ENCODE measurements at places on chromosomes 16 and 17.

GRCh38 chr16:81189100-81189664, 49.3 kb upstream of the BCO1 start:
- no peak for DNase-seq

GRCh38 chr17:20040216-20040615, 31.1 kb downstream of the SPECC1 start:
- no peak for DNase-seq

DNA sequence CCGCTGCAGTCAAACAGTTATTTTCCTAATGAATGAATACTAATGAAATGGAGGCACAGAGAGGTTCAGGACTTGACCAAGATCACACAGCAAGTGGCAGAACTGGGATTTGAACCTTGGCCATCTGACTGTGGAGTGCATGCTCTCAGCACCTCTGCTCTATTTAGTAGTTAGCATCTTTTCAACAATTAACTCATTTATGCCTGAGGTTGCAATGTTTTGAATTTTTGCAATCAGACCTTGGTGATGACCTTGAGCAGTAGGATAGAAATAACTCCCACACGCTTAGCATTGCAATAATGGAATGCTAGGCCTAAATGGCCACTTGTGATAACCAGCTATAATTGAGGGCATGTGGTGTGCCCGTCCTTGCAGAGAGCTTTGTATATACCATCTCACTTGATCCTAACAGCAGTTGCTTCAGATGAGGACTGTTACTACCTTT, 31.0 kb downstream of the NAGPA start:
- DNase-seq, result no peak

GRCh38 chr17:56449176-56449575, 144.3 kb upstream of the NOG start:
- DNase-seq, result no peak

DNA sequence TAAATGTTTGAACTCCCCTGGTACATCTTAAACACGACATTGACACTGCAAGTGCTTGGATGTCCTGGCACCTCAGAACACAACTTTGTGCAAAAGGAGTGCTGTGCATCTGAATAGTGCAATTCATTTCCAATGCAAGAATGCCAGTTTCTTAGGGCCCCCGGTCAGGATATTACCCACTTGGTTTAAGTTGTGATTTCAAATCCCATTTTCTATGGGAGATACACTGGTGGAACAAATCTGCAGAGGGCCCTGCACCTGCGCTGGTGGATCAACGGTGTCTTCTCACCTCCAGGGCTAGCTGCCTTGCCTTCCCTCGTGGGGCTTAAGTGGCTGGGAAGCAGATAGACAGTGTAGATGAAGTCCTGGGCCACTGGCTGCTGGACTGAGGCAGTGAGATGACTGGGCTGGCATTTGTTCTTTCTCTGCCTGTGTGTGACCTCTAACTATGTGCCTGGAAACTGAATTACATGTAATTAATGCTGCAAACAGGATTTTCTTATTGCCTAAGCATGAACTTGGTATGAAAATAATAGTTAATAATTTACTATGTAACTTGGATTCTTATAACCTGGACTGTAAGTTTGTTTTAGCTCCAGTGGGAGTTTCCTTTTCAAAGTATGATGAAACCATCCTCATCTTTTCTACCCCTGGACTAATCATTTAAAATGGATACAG, 20.9 kb downstream of the HAPSTR1 start:
- DNase-seq, result no peak

DNA sequence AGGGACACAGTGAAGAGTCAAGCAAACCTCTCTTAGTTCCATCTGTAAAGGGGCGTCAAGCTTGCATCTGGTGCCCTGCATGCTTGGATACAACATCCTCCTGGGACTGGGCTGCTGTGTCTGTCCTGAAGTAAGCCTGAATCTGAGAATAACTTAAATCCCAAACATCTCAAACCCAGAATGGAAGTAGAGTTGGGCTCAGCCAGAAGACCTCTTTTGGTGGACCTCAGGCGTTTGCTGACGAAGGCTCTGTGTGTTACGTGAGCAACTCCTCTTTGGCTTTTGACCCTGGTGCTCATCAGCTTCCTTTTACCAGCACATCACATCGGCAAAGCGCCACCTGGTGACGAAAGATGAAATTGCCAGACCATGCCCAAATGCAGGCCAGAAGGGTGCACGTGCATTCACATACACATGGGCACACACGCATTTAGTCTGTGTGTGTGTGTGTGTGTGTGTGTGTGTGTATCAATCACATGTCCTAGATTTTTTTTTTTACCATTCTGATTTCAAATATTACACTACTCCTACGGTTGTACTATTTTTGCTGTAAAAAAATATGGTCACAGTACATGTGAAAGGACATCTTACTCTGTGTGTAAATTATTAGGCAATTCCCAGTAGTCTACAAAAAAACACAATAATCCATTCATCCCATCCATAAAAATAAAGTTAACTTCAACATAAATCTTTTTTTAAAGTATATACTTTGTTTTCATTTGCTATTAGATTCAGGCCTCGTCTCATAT, 41.1 kb upstream of the FOXJ1 start:
- peak; percentile 64 for DNase-seq

DNA sequence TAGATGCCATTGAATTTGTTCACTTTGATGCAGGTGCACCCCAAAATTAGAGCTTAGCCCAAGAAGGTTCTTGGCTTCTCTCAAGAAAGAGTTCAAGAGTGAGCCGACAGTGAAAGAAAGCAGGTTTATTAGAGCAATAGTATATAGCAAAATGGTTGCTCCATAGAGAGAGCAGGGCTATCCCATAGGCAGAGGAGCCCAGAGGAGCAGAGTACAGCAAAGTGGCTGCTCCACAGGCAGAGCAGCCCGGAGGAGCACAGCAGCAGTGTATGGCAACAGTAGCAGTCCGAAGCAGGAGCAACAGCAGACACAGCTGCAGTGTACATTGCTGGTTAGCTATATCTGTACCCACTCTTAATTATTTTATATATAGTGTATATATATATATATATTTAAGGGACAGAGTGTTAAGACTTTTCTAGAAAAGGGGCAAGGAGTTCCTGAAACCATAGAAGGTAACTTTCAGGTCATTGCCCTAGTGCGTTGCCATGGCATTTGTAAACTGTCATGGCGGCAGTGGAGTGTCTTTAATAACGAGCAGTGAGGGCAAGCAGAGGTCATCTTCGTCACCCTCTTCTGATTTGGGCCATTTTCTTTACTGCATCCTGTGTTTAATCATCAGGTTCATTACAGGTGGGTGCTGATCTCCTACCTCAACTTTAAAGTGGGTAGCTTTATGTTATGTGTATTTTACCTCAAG, 222.7 kb downstream of the CYB561 start:
- no peak for DNase-seq

- no peak for DNase-seq
Observed at GRCh38 chr16:23691483-23692189, 12.9 kb downstream of the PLK1 start.

- DNase-seq, result no peak
Observed at GRCh38 chr16:24427840-24428239, 111.5 kb upstream of the RBBP6 start.

GRCh38 chr17:49252148-49252695, 21.6 kb upstream of the PHOSPHO1 start:
- no peak for DNase-seq

DNA sequence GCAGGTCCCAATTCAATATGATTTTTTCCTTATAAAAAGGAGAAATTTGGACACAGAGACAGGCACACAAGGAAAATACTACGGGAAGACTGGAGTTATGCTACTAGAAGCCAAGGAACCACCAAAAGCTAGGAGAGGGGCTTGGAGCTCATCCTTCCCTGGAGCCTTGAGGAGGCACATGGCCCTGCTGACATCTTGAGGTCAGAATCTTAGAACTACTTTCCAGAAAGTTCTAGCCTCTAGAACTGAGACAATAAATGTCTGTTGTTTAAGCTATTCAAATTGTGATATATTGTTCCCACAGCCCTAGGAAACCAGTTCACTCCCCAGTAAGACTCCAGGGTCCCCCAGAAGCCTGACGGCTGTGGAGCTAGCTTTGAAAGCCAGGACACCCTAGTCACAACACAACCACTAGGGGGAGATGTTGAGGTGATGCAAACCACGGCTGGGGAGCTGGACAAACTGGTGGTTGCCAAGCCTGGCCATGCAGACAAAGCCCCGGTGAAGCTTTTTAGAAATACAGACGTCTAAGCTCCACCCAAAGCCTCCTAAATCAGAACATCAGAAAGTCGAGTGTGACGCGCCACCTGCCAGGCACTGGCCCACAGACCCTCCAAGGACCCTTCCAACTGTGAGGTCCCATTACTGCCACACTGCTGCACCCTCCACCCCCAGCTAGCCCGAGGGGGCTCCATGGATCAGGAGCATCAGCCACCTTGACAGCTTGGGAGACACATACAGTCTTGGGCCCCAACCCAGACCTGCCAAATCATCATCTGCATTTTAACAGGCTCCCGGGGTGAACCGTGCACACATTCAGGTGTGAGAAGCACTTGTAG, 106.4 kb downstream of the SLC39A11 start:
- DNase-seq, result peak; percentile 68
